ENCODE measurements at places on chromosomes 11 and 22. TPM values are rescaled to one million over a fixed set of nuclear protein-coding genes. Genes with fewer than 3 reads are reported as not detected.

The B3GAT1 gene
- total RNA-seq: not detected

DNA sequence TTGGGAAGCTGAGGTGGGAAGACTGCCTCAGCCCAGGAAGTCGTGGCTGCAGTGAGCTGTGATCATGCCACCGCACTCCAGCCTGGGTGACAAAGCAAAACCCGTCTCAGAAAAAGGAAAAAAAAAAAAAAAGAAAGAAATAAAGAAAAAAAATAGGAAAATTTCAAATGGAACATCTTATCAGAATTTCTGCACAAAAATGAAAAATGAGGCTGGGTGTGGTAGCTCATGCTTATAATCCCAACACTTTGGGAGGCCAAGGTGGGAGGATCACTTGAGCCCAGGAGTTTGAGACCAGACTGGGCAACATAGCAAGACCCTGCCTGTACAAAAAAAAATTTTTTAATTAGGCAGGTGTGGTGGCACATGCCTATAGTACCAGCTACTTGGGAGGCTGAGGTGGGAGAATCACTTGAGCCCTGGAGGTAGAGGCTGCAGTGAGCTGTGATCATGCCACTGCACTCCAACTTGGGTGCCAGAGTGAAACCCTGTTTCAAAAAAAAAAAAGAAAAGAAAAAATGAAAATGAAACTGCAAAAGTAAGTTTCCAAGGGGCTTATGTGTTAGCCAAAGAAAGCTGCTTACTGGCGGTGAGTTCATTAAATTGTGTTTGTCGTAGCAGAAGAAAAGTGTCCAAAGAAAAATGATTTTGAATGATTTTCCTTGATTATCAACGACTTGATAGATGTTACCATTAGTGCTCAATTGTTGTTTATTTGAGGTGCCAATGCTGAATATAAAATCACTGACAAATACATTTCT, 7.5 kb upstream of the CRKL start:
- no peak for DNase-seq
- no peaks in the 10 kb centered on the region for H3K36me3 ChIP-seq
- H3K27ac ChIP-seq: no peak overlapping the region
- peaks cover 17% of the 10 kb centered on the region for H3K4me1 ChIP-seq

DNA sequence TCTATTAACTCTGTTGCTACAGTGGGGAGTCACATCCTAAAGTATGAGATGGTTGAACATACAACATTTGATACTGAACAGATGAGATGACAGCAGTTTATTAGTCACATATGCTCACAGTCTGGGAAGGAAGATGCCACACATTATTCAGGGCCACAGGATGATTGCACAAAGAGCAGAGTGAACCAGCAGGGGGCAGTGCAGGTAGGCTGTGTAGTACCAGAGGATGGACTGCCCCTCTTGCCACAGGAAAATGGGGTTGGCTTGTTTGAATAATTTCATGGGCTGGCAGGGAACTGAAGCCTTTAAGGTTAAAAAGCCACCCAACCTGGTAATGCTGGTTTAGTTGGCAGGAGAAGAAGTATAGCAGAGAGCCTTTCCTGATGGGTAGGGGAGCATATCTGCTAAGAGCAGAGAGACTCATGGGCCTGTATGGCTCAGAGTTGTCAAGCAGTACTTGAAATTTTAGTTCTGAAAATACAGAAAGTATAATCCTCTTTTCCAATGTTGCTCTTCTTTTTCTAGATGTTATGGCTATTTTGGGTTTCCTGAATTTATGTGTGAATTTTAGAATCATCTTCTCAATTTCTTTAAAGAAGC, 180.4 kb upstream of the B3GAT1 start:
- H3K27ac ChIP-seq: no peak overlapping the region
- H3K27me3 ChIP-seq: no peaks in the 10 kb centered on the region
- H3K4me1 ChIP-seq: no peaks in the 10 kb centered on the region
- DNase-seq: no peak
- H3K36me3 ChIP-seq: no peaks in the 10 kb centered on the region
- no peak overlapping the region for H3K4me3 ChIP-seq

DNA sequence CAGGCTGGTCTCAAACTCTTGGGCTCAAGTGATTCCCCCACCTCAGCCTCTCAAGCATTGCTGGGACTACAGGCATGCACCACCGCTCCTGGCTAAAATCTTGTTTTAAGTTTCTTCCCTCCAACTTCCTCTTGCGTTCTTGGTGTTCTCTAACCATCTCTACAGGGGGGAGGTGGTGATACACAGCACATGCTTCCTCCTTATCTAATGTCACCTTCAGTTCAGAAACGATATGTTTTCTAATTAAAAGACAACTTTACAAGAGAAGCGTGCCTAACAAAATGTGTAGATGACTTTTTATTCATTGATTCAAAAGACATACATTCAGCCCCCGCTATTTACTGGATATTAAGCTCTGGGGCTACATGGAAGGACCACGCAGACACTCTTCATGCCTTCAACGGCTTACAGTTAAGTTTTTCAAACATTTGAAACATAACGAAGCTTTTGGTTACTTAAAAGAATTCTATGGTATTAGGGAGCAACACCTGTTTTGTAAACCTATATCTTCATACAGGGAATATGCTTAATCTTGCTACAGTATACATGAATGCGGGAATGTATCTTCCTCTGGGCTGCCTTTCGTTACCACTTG, 933 bp upstream of the DLAT start:
- 0 out of 2 replicates have a peak overlapping the region, but pooled peaks have one; percentile 50 for H3K27ac ChIP-seq
- H3K4me3 ChIP-seq: peak overlapping the region; percentile 94
- 0 out of 2 replicates have a peak, but pooled peaks cover 6% of the 10 kb centered on the region for H3K4me1 ChIP-seq
- no peak for DNase-seq

DNA sequence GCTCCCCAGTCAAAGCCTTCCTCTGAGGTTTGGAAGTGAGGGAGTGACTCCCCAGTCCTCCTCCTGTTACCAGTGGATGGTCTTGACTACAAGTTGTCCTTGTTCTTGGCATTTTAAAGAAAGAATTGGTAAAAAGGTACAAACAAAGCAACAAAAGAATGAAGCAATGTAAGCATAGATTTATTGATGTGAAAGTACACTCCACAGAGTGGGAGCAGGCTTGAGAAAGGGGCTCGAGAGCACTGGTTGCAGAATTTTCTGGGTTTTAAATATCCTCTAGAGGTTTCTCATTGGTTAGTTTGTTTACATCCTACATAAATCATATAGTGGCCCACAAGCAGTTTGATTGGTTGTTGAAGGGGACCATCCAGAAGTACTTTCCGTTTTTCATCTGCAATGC, 22.7 kb upstream of the GLYATL1 start:
- H3K36me3 ChIP-seq: no peaks in the 10 kb centered on the region
- DNase-seq: no peak
- H3K4me1 ChIP-seq: peaks cover 11% of the 10 kb centered on the region
- H3K27ac ChIP-seq: no peak overlapping the region

DNA sequence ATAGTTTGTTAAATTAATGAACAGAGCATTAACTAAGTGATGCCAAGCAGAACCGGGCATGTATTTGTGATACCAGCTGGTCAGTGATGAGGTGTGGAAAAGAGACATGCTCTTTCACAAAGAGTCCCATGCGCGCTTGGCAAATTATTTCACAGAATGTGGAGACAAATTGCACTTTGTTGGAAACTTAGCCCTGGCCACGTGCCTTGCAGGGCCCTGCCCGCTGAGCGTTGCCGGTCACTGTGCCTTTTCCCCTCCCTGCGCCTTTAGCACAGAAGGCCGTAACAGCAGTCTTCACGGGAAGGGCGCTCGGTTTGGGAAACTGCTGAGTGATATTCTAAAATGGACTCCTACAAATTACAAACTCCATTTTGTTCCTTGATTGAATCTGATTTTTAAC, 235.9 kb downstream of the TBC1D22A start:
- no peak overlapping the region for H3K4me3 ChIP-seq
- DNase-seq: no peak
- H3K27me3 ChIP-seq: no peaks in the 10 kb centered on the region
- H3K27ac ChIP-seq: no peak overlapping the region

GRCh38 chr11:105867742-105868141, 154.3 kb downstream of the MSANTD4 start:
- no peak overlapping the region for H3K27ac ChIP-seq
- DNase-seq: no peak
- no peaks in the 10 kb centered on the region for H3K36me3 ChIP-seq
